ENCODE measurements at places on chromosomes 6 and 20.
A peak's percentile ranks its signal among the peaks of the same experiment; 100 is the strongest.

GRCh38 chr6:163490826-163491577 lies 76.5 kb downstream of the QKI start:
- no peak for DNase-seq

DNA sequence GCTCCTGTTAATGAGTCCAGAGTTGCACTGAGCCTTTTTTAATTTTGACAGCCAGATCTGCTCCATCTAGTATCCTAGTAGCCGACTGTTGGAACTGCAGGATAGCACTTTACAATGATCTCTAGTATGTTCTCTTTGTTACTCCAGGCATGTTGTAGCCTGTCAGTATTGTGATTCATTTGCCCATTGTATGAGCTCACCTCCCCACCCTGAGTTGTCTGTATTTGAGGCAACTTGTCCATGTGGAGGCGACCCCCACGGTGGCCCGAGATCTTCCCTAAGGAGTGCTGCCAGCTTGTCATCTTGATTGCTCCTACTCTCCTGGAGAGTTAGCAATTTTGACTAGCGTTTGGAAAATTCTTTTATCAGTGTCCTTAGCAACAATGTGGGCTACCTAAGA lies 67.2 kb downstream of the DHX35 start:
- no peak for DNase-seq

- peak; percentile 64 for DNase-seq
Observed at GRCh38 chr6:37433657-37434271, 743 bp downstream of the CMTR1 start.

- peak; percentile 61 for DNase-seq
Observed at GRCh38 chr6:28802417-28803336, 121.1 kb downstream of the TRIM27 start.

GRCh38 chr6:161266513-161267230 lies 7.2 kb downstream of the AGPAT4 start:
- DNase-seq = no peak

GRCh38 chr20:51135926-51136715 lies 113.2 kb upstream of the KCNG1 start:
- DNase-seq = no peak

Data from stimulated activated CD4-positive, alpha-beta T cell treated with anti-CD3 and anti-CD28 coated beads, Interleukin-15, amount 100 ng/mL, for 24 hours (primary cell).